ENCODE measurements at places on chromosomes 5 and 9.
A peak's percentile ranks its signal among the peaks of the same experiment; 100 is the strongest.

GRCh38 chr5:58451732-58452565, 7.9 kb downstream of the PLK2 start:
- no peak for DNase-seq

GRCh38 chr9:131337131-131337848, 47.8 kb downstream of the PLPP7 start:
- DNase-seq: no peak

GRCh38 chr5:126846744-126847455, 70.0 kb downstream of the LMNB1 start:
- no peak for DNase-seq

GRCh38 chr5:100668511-100668910, 133.3 kb downstream of the FAM174A start:
- no peak for DNase-seq

GRCh38 chr9:106920701-106921283, 57.8 kb downstream of the ZNF462 start:
- DNase-seq: no peak

GRCh38 chr5:120358949-120359348, 105.2 kb upstream of the PRR16 start:
- no peak for DNase-seq

DNA sequence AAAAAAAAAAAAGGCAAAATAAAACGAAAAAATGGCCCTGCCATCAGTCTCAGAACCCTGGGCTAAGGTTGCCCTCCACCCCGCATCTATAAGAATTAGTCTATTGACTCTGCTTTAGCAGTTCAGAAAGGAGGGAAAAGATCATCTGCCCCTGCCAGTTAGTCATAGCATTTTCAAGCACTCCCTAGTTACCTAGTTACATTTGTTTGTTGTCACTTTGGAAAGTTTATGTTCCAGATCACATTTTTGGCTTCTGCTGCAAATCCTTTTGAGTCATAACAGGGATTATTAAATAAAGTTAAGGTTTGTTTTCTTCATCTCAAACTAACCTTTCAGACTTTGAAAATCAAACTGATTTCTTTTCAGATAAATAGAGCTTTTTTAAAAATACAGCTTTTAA, 52.1 kb downstream of the AQP7 start:
- DNase-seq: peak; percentile 89

- no peak for DNase-seq
Measured at GRCh38 chr5:72722792-72723452, 93.5 kb upstream of the TNPO1 start.

- no peak for DNase-seq
Measured at GRCh38 chr5:60843936-60844905, at the start of gene ELOVL7. TSS of gene ELOVL7 (minus strand) at chr5:60844269. CDS start at chr5:60787397, 56,872 bp downstream.

DNA sequence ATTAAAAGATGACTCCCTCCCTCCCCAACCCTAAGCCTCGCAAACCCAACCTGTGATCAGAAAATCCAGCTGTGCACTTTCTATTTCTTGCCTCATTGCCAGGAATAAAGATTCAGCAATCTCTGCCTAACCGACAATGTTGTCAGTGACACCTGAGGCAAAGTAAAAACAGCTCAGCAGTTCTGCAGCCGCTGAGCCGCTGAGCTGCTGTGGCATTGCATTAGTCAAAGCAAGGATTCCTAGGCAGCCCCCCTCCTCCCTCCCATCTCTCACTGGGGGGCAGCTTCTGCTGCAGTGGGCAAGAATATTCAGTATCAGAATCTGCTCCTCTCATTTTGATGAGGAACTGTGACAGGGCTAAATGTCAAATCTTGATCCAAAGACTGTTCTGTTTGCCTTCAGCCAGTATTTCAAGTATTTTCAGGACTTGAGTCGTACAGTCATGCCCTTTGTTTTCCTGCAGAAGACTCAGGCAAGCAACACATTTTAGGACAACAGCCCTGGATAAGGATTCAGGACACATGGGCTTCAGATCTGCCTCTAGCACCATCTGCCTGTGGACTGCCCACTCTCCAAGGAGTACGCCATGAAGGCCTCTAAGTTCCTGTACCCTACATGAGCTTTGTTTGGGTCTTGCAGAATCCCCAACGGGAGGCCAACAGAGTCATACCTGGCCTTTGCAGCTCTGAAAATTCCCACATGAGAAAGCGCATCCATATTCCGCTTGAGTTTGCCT, 41.1 kb upstream of the DAP start:
- no peak for DNase-seq

- no peak for DNase-seq
Measured at GRCh38 chr9:114037961-114038723, 40.0 kb downstream of the AMBP start.

- DNase-seq: no peak
Measured at GRCh38 chr5:10315824-10316509, 8.3 kb upstream of the CMBL start.

DNA sequence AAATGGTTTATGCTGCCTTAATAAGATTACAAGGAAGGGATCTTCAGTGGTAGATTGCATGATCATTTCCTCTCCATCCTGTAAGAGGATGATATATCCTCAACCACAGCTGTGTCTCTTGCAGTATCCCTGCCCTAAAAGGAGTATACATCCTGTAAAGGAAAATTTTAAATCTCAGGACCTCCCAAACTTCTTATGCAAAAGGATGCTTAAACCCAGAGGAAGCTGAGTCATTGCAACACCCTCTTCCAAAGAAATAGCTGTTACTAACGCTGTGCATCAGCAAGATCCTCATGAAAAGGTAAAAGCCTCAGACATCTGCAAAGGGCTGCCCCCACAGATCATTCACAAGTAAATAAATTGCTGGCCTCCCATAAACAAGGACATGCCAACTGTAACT, 599.0 kb downstream of the PRELID2 start:
- DNase-seq: peak; percentile 41

DNA sequence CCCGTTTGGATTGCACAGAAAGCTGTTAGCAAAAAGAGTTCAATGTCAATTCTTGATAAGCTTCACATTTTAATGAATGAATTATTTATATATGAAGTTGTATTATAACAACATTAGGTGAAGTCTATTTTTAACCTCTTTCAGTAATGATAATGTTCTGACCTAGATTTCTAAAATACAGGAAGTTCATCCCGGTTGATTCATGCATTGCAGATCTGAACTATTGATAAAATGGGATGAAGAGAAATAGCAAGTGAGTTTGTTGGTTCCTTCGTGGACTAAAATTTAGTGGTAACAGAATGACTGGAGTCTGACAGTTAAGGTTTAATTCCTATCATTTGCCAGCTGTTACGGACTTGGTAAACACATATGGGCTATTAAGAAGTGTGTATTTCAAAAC, 180.5 kb downstream of the PCSK1 start:
- DNase-seq: no peak

All from HFFc6 (cell line).